ENCODE measurements at places on chromosomes 4 and X.

DNA sequence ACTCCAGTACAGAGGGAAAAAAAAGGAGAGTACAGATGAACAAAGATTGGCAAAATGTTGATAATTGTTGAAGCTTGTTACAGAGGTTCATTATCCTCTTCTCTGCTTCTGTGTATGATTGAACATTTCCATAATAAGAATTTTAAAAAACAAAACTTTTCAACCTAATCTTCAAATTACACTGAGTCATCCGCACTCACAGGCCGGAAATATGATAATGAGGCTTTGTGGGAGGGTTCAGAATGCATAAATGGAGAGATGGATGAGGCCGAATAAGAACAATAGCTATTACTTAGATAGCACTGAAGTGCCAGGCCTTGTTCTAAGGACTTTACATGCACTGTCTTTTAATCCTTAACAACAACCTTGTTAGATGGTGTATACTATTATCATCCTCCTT lies 4.6 kb upstream of the ERCC6L start:
- no peak for DNase-seq

- DNase-seq = no peak
These were observed 19.7 kb downstream of the HERC6 start for GRCh38 chr4:88398381-88398780.

- DNase-seq = no peak
These were observed 33.8 kb downstream of the NDP start for GRCh38 chrX:43939187-43939926.

DNA sequence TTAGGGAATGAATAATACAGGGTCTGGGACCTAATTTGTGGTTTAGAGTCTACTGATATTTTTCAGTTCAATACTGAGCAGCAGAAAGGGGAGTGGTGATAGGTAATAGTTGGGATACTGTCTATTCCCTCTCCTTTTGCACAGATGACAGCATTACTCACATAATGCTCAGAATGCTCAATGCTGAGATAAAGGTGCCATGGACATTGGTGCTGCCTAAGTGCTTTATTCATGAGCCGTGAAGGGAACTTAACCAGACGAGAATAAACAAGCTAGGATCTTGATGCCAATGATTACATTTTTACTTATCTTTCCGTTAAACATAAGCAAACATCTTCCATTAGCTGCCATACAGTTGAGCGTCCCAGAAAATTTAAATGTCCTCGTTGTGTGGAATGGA lies 75.6 kb downstream of the STK32B start:
- DNase-seq = no peak

GRCh38 chr4:78788007-78788889 lies 12.1 kb downstream of the BMP2K start:
- no peak for DNase-seq

DNA sequence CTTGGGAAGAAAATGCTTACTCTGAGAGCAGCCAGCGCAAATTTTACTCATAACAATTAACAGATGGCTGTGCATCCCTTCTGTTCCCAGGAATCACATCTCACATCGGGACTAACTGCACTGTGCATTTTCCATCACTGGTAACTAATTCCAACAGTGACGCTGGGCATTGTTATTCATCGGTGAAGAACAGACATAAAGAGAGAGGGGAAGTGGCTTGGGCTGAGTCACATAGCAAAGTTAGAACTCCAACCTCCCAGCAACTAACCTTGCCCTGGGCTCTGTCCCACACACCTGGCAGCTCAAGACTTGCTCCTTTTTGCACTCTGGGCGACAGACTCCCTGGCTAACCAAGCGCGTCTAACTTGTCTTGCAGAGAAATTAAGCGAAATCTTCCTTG lies 6.4 kb upstream of the LONRF3 start:
- DNase-seq = no peak
